Neural crest cell (in vitro differentiated cells): ENCODE measurements at places on chromosomes 13 and 19. TPM values are rescaled to one million over a fixed set of nuclear protein-coding genes. Genes with fewer than 3 reads are reported as not detected.

CCDC169 gene
- 1.7 and 3.5 TPM in 2 replicates for total RNA-seq

GRCh38 chr13:45792827-45793303, 58.7 kb downstream of the SIAH3 start:
- H3K4me1 ChIP-seq: peaks cover 8% of the 10 kb centered on the region
- H3K27me3 ChIP-seq: no peaks in the 10 kb centered on the region
- H3K36me3 ChIP-seq: no peaks in the 10 kb centered on the region
- no peak for DNase-seq

NLRP7 gene
- not detected in 2 replicates for total RNA-seq

GRCh38 chr19:4087787-4088679, 21.3 kb upstream of the ZBTB7A start:
- DNase-seq: no peak
- H3K27ac ChIP-seq: no peak overlapping the region
- no peak overlapping the region for H3K4me3 ChIP-seq
- no peaks in the 10 kb centered on the region for H3K27me3 ChIP-seq
- H3K36me3 ChIP-seq: no peaks in the 10 kb centered on the region

- no peaks in the 10 kb centered on the region for H3K27me3 ChIP-seq
- no peaks in the 10 kb centered on the region for H3K4me1 ChIP-seq
- no peak for DNase-seq
- H3K36me3 ChIP-seq: no peaks in the 10 kb centered on the region
These were observed 27.1 kb upstream of the MYCBP2 start for GRCh38 chr13:77353995-77354394.

CYP4F12 gene
- not detected in 2 replicates for total RNA-seq
